ENCODE measurements at places on chromosomes 11 and 22.
A peak's percentile ranks its signal among the peaks of the same experiment; 100 is the strongest.

- DNase-seq: no peak
Measured at GRCh38 chr11:17812865-17813187, 78.2 kb downstream of the KCNC1 start.

DNA sequence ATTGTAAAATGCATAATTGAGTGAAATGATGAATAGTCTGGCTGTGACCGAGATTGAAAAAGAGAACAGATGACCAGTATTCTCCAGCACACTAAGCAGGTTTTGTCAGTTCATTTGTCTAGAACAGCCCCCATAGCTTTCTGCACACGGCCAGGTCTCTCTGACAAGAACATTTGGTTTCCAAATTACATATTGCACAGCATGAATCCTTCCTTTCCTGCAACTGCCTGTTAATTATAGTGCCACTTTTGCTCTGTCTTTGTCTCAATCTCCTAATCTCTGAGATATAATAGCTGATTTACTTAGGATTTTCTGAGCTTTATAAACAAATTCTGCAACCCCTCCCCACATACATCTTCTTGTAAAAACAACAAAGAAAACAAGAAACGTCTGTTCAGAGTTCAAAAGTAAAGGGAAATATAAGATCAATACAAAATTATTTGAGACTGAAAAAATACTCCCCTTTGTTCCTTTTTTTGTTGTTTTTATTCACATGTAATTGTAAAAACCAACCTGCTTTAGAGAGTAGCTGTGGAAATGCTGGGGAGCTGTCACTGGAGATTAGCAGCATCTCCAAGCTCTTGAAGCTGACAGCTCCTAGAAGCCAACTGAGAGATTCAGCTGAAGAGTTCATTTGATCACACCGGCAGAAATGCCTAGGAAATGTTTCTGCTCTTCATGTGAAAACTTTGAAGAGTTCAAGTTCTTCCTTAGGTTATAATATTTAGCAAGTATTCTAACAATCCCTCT, 998.1 kb downstream of the DLG2 start:
- no peak for DNase-seq

GRCh38 chr11:134497586-134497985, 85.5 kb upstream of the B3GAT1 start:
- no peak for DNase-seq

DNA sequence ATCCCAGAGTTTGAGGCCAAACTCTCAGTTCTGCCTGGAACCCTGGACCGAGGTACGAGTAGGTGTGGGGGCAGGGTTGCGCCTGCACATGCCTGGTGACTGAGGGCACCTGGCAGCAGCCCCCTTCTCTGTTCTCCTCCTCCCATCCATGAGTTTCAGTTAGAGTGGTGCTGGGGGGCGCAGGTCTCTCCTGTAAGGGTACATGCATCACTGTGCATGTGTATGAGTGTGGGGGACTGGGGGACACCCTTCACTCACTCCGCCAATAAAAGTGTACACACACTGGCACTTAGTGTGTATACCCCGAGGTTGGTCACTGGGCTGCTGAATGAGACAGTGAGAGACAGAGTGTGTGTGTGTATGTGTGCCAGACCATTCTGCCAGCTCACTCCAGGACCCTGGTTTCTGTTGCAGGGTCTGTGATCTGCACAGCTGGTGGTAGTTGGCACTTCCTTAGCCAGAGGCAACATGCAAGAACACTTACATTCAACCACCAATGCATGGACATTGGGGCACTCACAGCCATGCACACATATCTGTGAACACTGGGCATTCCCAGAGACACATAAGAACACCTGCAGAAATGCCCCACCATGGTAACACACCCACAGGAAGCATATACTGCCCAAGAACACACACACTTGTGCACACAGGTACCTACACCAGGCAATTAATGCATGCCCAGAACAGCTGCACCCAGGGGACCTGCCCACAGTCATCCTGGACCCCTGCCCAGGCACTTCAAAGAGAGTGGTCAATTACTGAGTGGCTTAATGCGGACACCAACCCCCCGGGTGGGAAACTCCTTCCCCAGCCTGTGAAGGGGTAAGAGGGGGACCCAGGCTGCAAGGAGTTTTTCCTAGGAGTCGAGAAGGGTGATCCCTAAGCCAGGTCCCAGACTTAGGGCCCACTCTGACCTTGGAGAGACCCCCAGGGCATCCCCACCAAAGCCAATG, 1.2 kb upstream of the NRXN2 start:
- DNase-seq: no peak

DNA sequence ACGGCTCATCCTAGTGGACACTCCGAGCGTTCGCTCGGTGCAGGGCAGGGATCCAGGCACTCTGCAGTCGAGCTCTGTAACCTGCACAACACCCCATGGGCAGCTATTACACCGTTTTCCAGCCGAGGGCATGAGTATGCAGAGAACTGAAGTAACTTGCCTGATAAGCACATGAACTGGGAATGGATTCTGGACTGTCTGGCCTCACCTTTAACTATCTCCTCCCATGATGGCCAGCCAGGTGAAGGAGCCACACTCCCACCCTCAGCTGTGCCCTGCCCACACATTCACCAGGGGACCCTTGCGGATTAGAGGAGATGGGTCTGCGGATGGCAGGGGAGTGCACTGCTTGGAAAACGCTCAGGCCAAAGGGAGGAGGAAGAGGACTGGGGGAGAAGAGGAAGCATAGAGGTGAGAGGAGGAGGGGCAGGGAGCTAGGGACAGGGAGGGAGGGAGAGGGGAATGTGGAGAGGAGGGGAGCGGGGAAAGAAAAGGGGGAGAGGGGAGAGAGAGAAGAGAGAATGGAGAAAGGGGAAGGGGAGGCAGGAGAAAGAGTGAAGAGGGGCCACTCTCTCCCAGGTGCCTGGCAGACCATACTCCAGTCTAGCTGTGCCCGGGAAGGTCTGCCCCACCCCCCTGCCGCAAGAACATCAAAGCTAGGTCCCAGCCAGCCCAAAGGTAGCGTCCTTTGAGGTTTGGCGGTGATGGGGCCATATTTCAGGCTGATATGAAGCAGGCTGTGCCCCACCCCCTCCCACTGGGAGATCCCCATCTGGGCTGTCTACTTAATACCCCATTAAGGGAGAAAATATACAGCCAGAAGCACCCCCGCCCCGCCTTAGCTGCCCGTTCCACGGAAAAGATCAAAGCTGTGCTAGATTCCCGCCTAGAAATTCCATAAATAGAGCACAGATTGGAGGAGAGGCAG, 33.2 kb upstream of the TCF20 start:
- DNase-seq: no peak

DNA sequence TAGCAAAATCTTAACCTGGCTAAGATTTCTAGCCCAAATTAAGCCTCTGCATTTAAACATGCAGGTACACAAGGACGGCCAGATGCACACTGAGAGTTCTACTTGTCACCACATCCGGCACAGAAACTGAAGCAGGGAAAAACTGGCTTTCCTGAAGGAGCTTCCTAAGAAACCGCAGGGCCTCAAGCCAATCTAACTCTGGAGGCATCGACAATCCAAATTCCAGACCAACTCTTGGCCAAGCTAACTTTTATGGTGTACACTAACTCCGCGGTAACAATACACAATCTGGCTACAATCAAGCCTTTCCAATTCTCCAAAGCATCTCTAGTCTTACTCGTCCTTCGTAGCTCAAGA, 1.2 kb downstream of the MSANTD2 start:
- DNase-seq: peak; percentile 39

DNA sequence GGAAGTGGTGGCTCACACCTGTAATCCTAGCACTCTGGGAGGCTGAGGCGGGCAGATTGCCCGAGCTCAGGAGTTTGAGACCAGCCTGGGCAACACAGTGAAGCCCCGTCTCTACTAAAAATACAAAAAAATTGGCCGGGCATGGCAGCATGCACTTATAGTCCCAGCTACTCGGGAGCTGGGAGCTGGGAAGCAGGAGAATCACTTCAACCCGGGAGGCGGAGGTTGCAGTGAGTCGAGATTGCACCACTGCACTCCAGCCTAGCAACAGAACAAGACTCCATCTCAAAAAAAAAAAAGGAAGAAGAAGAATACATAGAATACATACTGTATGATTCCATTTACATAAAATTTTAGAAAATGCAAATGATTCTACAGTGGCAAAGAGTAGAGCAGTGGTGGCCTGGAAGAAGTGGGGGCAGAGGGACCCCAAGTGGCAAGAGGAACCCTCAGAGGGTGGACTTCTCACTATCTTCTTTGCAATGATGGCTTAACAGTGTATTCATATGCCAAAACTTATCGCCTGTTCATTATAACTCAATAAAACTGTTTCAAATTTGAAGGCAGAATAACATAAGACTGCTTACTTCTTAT, 22.0 kb downstream of the PACSIN2 start:
- DNase-seq: no peak

- DNase-seq: no peak
Measured at GRCh38 chr22:49524362-49524761, 303.3 kb downstream of the BRD1 start.

GRCh38 chr11:35083181-35083430, 55.9 kb upstream of the CD44 start:
- no peak for DNase-seq

DNA sequence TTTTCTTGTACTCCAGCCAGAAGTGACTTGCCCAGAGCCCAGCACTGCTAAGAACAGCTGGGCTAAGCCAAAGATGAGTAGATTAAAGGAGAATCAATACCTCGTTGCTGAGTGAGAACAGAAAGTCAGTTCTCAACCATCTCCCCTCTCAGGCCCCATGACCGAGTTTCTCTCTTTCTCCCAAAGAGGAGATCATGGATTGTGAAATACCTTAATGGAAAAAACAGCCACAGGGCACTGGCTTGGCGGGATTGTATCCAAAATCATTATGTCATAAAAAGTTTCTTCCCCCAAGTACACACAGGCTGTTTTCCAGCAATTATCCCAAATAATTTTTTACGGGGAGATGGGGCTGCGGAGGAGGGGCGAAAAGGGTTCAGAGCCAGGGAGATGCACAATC, 111.8 kb upstream of the TMEM45B start:
- no peak for DNase-seq

DNA sequence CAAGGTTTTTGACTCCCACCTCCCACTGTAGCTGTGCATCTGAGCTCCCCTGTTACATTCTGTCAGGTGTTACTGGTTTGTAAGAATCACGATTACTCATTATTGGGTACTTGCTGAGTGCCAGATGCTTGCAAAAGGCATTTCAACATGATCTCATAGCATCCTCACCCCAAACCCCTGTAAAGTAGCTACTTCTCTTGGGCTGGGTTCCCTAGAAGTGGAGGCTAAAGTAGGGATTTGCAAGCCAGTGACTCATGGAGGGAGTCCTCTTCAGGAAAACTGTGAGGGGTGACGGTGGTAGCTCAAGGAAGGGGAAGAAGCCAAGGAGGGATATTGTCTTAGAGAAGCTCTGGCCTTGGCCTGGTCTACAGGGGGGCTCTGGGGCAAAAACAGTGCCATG, 78.6 kb downstream of the TIMP3 start:
- DNase-seq: peak; percentile 54

DNA sequence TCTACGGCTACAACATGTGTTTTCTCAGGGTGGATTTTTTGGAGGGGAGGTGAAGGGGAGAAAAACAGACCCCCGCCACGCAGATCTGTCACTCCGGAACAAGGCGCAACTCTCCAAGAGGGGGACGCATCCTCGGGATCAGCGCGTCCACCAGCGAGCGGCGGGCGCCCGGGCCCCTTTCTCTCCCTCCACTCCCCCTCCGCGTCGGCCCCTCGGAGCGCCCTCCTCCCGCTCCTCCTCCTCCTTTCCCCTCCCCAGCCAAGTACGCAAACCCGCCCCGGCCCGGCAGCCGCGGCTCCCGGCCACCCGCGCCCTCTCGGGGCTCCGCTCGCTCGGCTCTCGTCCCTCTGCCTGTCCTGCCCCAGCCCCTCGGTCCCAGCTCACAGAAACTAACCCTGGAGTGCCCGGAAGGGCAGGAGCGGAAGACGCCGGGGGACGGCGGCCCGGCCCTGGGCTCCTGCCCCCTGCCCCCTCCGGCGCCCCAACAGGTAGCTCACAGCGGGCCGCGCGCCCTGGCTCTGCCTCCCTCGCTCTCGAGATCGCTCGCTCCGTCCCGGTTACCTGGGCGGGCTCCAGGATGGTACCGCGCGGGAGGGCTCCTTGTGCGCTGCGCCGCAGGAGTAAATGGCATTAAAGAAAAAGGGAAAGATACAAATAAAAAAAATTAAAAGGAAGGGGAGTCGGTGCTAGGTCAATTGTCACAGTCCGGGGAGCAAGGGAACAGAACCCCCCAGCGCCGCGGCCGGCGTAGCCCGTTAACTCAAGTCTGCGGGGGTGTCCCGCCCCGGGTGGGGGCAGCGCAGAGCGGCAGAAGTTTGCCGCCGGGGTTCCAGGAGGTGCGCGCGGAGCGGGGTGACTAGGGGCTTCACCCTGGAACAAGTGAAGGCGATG, 131.4 kb upstream of the C11orf58 start:
- DNase-seq: no peak

DNA sequence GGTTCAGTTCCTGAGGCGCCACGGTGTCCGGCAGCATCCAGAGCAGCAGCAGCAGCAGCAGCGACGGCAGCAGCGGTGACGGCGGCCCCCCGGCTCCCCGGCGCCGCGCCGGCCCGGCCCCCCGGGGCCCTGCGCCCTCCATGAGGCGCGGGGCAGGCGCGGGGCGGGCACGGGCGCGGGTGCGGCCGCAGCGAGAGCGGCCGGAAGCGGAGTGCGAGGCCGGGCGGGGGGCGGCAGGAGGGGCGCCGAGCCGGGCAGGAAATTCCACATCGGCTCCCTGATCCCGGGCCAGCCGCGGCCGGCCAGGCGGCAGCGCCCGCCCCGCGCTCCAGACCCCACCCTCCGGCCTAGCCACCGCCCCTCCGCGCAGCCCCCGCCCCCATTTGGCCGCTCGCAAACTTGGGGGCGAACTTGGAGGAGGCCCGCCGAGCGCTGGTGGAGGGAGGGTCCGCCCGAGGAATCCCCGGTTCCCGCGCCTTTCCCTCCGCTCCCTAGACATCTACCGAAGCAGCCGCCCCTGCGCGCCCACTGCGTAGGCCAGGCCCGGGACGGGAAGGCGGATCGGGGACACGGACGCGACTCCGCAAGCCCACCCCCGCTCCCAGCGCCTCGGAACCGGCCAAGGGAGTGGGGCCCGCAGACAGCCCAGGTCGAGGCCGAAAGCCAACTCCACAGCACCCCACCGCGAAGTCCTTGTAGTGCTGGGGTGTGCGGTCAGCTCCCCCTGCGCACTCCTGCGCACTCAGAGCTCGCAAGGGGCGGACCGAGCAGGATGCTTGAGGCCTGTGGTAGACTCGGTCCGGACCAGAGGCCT, at the start of gene SCARF2:
TSS of gene SCARF2 (minus strand) at position 213 of the 814 bp plus-strand sequence. CDS start at position 142, 71 bp downstream.
- no peak for DNase-seq

GRCh38 chr22:36208162-36208765, 6.7 kb upstream of the APOL4 start:
- no peak for DNase-seq

GRCh38 chr11:16815047-16815767, 76.8 kb downstream of the C11orf58 start:
- DNase-seq: no peak

Data from fibroblast of skin of left biceps (primary cell).